ENCODE measurements at places on chromosomes 4 and X. TPM values are rescaled to one million over a fixed set of nuclear protein-coding genes. Genes with fewer than 3 reads are reported as not detected.

Gene CYP4V2
- 2.7 TPM for total RNA-seq

Gene GYPE
- total RNA-seq = not detected

Gene CYTL1
- not detected for total RNA-seq

Gene MAGEA1
- 0.15 TPM for total RNA-seq

Gene RBM46
- not detected for total RNA-seq

Gene CLDN2
- total RNA-seq = 7.8 TPM

Gene PHKA2
- total RNA-seq = 14.3 TPM

Gene SRPK3
- total RNA-seq = 0.03 TPM

Gene PRPS2
- 45.9 TPM for total RNA-seq

Gene NUP62CL
- 14.8 TPM for total RNA-seq

Gene RAB33A
- total RNA-seq = 0.20 TPM

Gene PPP1R2C
- total RNA-seq = not detected

Gene SYTL5
- 0.36 TPM for total RNA-seq

Gene DMRTC1
- total RNA-seq = not detected

Gene CDS1
- total RNA-seq = 0.78 TPM

Gene TACC3
- total RNA-seq = 80.6 TPM

Gene ANXA10
- total RNA-seq = 4.1 TPM

Gene HSFX2
- not detected for total RNA-seq

Data from A549 treated with CORT108297 at 1 μM for 4 hours (cell line).